T-helper 22 cell (primary cell): ENCODE measurements at places on chromosomes 4 and X.

DNA sequence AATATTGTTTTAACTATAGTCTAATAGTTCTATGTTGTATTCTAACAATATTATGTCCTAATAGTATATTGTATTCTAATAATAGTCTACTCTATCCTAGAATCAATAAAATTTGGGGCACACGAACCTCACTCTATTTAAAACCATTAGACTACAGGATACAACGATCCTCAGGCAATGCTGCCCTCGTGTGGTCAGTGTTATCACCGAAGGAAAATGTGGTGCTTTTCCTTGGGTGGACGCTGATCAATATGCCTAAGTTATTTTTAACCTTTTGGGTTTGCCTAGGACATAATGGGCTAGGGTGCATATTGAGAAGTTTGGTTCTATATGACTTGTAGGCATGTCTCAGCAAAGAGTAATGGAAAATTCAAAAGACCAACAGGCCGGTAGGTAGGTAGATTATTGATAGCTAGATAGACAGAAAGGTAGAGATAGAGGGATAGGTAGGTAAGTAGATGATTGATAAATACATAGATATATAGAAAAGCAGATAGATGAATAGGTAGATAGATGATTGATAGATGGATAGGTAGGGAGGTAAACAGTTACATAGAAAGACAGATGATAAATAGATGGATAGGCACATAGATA, 75.1 kb downstream of the PRKX start:
- DNase-seq, result no peak

- no peak for DNase-seq
These were observed 194.7 kb downstream of the RAB28 start for GRCh38 chr4:13289391-13289790.

DNA sequence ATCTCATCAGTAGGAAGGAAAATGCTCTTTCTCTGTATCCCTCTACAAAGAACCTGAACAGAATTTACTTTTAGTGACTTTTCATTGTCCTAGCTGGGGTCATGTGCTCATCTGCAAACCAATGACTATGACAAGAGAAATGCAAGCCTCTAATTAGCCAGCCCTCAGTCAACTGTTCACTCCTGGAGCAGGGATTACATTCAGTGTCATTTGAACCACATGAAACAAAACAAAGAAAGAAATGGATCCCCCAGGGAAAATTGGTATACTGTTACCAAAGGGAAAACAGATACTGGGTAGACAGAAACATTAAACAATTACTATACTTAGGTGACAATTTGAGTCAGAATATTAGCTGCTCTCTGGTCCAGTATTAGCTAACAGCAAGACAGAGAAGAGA, 173.6 kb downstream of the RCHY1 start:
- DNase-seq, result no peak

DNA sequence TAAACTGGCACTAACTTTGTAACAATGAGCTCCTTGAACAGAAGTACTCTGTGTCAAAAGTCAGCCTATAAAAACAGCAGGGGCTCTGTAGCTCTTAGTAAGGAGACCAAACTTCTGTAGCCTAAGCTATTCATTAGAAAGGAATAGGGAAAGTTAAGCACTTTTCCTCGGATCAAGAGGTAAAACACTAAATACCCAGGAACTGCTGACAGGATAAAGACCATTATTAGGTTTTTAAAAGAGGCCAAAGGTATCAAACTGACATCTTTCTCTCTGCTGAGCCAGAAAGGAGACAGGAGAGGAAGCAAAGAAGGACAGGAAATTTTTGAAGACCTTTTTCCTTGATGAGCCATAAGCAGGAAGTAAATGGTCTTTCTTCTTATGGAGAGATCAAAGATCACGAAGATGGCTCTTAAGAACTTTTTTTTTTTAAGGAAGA, 31.9 kb downstream of the ANAPC10 start:
- no peak for DNase-seq

DNA sequence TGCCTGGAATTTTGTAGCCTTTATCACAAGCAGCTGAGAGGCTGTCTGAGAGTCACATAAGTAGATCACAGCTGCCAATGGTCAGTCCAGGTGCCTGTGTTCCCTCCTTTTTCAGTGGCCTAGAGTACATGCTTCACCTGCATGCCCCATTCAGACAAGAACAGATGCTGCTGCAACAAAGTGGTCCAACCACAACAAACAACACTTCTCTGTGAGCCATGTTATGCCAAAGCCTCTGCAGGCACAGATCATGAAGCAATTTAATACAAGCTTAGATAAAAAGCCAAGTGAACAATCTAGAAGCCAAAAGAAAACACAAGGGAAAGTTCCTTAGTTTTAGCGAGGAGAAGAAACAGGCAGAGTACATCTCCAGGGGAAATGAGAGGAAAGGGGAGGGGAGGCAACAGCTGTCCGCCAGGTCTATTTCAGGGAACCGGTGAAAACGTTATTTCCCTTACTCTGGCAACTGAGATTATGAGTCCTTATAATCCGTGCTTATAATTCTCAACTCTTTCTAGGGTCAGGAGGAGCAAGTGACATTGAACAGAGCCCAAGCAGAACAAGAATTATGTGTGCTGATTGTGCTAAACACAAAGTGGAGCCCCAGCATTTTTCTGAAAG, 92.6 kb downstream of the TSPAN5 start:
- DNase-seq, result no peak

DNA sequence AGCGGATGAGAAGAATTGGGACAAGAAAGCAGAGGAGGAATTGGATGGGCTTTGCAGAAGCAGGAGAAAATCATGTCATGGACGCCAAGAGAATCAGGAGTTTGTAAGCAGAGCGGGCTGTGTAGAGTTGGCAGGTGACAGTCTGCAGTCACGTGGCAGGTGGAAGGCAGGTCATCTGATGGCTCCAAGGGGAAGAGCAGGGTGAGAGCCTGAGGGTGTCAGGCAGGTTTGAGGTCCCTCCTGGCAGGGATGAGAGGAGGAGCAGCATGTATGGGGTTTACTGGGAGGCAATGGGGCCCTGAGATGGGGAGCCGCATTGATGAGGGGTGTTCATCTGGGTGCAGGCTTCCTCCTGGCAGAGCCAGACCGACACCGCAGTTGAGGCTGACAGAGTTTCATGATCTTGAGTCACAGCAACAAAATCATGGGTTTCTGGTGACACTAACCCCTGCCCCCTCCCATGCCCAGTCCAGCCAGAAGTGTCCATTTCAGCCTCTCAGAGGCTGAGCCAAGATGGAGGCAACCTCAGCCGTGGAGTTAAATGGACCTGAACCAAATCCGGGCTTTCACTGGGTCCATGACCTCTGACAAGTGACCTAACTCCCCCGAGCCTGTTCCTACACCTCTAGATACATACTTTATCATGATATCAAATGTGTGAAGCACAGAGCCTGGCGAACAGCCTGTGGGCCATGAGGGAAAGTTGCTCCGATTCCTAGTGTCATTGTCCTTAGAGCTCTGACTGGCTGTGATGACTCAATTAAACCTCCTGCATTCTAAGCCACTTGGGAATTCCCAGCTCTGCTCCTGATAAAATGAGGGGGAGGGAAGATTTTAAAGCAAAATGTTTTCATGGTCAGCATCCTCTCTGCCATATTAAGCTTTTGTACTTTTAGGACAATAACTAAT, 36.1 kb downstream of the EVC start:
- DNase-seq, result no peak

- DNase-seq, result no peak
These were observed 59.4 kb downstream of the CLCN4 start for GRCh38 chrX:10216208-10216607.

DNA sequence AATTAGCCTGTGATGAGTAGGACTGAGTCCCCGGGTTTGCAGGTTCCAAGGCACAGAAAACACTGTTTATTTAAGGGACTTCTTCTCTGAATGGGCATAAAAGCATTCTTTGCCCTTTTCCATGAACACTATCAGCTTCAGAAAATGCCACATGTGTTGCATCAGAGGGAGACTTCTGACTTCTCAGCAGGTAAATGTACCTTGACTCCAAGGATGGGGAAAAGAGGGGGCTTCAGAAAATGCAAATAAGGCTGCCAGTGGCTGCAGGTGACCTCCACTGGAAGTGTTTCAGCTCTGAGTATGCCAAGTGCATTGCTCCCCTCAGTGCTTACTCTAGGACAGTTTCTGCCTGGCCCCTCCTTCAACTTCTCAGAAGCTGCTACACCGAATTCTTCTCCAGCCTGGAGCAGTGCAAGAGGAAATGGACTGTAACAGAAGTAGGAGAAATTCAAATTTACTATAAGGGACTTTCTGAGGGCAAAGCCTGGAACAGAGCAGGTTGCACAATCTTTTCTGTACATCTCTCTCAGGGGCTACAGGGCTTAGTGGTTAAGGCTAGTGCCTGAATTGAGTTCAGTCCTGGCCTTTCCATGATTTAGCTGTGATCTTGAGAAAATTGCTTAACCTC, 233.2 kb downstream of the PTTG2 start:
- no peak for DNase-seq

DNA sequence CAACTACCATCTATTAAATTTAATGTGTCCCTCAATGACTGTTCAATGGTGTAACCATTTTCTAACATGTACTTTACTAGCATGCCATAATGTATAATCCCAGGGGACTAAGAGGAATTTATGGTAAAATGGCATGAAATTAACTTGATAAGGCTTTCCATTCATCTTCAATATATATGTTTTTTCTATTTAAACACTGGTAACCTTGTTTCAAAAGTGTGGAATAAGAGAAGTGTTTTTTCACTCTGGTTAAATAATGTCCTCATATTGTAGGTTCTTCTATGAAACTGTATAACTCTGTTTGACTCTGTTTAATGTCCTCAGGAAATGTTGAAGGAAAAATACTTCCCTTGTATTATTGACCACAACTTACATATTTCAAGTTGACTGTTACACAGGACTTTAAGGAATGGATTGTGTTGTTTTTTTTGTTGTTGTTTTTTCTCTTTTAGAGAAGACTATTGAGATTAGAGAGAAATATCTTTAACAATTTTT, 113.8 kb upstream of the ARSJ start:
- no peak for DNase-seq

DNA sequence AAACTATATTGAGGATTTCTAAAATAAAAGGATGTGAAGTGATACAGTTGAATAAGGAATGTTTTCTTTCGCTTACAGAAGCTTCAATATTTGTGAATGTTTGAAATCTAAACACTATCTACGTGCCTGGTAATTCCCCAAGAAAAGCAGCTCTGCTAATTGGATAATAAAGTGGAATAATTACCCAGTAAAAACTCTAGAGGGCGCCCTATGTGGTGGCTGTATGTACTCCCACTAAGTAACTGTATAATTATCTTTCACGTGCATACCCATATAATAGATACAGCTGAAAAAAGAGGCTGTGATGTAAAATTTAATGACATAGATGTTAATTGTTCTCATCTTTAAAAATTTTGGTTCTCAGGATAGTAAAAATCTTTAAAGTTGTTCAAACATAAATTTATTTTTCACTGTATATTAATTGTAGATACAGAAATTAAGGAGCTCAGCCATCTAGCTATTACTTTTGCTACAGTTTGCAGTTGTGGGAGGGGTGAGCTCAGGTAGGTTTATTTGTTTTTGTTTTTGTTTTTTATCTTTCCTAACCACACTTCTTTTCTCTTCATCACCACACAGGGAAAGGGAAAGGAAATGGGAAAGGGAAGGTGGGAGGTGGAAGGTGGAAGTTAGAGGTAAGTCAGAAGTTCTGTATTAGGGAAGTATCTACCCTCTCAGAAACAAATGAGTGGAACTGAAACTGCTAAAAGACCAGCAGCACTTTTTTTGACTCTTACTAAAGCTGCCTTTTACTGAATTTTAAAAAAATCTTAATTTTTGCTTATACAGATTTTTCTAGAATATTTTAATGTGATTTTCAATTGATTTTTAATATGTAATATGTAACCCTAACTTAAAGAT, 151.7 kb upstream of the RPS6KA6 start:
- DNase-seq, result no peak

- DNase-seq, result no peak
These were observed 31.9 kb downstream of the SMIM14 start for GRCh38 chr4:39606747-39607146.

DNA sequence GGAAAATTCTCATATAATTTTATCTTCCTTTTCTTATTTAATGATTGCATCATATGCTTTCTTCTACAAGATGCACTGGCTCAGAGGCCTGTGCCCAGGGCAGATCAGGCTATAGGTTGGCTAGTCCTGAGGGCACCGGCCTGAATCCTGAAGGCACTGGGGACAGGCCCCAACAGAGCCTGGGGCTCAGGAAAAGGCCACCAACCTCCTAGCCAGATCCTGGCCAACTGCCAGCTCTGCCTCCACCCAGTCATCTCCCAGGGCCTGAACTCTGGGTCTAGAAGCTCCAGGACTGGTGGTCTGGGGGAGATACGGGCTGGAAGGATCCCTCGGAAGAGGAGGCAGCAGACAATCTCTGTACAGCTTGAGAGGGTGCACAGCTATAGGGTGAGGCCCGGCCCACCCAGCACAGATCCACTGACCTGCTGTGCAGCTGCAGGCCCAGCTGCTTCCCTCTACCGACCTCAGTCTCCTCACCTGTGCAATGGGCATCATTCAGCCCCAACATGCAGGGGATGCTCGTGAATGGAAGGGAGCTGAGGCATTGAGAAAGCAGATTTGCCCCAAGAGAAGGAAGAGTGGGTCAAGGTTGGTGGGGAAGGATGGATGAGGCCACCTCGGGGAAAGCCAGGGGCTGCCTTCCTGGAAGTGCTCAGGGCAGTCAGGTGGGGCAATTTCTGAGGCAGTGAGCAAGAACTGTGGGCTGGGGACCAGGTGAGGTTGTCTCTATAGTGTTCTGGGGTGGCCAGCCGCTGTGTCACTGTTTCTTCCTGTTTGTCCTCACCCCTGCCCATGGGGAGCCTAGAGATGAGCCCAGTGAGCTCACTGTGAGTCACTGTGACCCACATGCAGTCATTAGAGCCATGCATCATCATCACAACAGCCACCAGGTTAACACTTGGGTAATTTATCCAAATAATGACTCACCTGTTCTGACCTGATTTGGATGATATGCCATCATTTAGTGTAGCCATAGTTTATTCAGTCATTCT, 22.4 kb upstream of the XAGE2 start:
- no peak for DNase-seq

DNA sequence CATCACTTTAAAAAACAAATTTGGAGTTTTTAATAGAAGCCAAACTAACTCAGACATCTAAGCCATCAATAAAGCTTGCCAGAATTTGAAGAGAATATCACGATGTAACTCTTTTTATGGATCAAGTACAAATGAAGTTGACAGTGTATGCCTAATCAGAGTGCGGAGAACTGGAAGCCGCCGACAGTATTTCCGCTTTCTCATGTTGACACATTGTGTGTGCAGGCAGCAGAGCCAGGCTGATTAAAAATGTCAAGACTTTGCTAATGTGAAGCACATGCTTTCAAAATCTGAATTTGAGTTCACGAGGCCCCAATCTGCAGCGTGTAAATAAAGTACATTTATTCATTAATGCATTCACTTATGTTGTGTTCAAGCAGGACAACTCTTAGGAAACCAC, 161.2 kb downstream of the TENM3 start:
- no peak for DNase-seq

DNA sequence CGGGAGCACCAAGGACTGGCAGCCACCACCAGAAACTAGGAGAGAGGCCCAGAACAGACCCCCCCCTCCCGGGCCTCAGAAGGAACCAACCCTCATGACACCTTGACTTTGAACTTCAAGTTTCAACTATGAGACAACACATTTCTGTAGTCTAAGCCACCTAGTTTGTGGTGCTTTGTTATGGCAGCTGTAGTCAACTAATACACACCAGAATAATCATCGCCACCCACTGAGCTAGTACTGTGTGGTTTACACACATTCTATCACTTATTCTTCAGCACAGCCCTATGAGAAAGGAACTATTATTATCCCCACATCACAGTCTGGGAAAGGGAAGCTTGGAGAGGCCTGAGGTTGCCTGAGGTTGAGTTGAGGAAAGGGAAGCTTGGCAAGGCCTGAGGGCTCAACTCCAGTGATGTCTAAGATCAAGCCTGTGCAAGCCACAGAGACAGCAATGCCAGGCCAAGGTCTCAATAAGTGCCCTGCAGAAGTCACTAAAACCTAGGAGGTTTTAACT, 126.6 kb downstream of the FHDC1 start:
- no peak for DNase-seq
